GM23338 (cell line): ENCODE measurements at places on chromosomes 7 and 10.

- H3K27me3 ChIP-seq = no peaks in the 10 kb centered on the region
- H3K36me3 ChIP-seq = no peaks in the 10 kb centered on the region
- no peak for DNase-seq
- H3K27ac ChIP-seq = no peak overlapping the region
- H3K4me3 ChIP-seq = no peak overlapping the region
Observed at GRCh38 chr10:8112942-8113442, 58.5 kb downstream of the GATA3 start.

- H3K36me3 ChIP-seq = peaks cover 24% of the 10 kb centered on the region
- H3K27ac ChIP-seq = no peak overlapping the region
- H3K4me3 ChIP-seq = no peak overlapping the region
- DNase-seq = no peak
- no peaks in the 10 kb centered on the region for H3K27me3 ChIP-seq
Observed at GRCh38 chr10:124996127-124996853, 54.4 kb downstream of the ZRANB1 start.

DNA sequence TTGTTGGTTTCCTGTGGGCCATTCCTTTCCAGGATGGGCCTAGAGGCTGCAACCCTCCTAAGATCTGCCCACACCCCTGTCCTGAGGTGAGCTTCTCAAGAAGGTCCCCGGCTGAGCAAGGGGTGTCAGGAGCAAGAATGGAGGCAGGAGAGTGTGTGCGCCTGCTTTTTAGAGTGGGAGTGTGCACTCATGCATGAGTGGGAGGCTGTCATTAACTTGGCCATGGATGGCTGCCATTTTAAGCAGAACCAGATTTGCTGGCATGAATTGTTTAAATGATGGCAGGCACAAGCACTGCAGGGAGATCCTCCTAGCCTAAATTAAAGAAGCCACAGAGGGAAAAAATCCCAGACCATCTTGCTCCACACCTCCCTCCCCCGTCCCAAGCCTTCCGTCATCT, 2.9 kb upstream of the SGPL1 start:
- no peaks in the 10 kb centered on the region for H3K27me3 ChIP-seq
- DNase-seq = no peak
- no peak overlapping the region for H3K4me3 ChIP-seq
- H3K36me3 ChIP-seq = peaks cover 2% of the 10 kb centered on the region
- H3K27ac ChIP-seq = no peak overlapping the region

GRCh38 chr7:114988026-114988425, 66.1 kb downstream of the MDFIC start:
- peaks cover 26% of the 10 kb centered on the region for H3K4me1 ChIP-seq
- no peak for DNase-seq
- H3K27ac ChIP-seq = no peak overlapping the region
- H3K36me3 ChIP-seq = no peaks in the 10 kb centered on the region
- no peaks in the 10 kb centered on the region for H3K27me3 ChIP-seq
- no peak overlapping the region for H3K4me3 ChIP-seq

DNA sequence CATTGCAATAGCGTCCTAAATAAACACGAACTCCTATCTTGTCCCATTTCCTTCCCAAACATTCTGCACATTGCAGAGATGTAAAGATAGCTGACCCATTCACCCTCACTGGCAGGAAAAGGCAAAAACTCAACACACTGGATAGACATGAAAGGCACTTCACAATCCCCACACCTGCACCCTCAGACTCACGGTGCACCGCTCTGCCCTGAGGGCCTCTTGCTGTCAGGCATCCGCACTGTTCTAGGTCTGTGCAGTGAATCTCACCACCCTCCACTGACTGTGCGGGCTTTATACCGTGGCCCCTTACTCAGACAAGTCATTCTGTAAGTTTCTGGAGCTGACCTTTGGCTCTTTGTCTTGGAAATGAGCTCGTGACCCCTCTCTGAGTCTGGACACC, 42.9 kb upstream of the PARD3 start:
- no peak overlapping the region for H3K27ac ChIP-seq
- peaks cover 14% of the 10 kb centered on the region; the same call in 1 of the 2 replicates for H3K4me1 ChIP-seq
- DNase-seq = no peak
- H3K4me3 ChIP-seq = no peak overlapping the region
